Neural crest cell (in vitro differentiated cells): ENCODE measurements at places on chromosomes 12 and 14.

- no peak for DNase-seq
Measured at GRCh38 chr12:50230217-50230616, 53.1 kb downstream of the LIMA1 start.

DNA sequence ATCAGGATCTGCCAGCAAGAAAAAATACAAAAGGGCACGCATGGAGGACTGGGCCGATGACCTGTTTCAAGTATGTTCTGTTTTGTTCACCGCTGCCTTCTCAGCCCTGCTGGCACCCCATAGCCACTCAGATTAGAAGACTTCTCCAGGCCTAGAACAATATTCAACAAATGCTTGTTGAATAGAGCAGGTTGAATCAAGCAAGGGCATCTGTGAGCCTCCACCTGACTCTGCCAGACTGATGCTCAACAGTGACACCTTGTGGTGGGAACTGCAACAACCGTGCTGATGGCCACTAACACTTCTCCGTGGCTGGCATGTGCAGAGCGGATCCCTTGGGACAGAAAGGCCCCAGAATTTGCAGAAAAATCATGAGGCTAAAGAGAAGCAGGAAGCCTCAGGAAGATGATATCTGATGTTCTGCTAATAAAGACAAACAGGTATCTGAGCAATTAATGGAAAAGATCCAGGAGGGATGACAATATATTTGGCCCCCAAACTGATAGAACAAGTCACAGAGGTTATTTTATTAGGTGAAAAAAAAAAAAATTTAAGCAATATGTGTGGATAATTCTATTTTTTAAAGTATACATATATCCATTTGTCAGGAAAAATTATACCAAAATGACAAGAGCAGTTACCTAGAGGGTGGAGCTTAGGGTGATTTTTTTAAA lies 114.3 kb downstream of the KSR2 start:
- peak; percentile 75 for DNase-seq

GRCh38 chr12:47894068-47894467 lies 10.7 kb downstream of the VDR start:
- no peak for DNase-seq

DNA sequence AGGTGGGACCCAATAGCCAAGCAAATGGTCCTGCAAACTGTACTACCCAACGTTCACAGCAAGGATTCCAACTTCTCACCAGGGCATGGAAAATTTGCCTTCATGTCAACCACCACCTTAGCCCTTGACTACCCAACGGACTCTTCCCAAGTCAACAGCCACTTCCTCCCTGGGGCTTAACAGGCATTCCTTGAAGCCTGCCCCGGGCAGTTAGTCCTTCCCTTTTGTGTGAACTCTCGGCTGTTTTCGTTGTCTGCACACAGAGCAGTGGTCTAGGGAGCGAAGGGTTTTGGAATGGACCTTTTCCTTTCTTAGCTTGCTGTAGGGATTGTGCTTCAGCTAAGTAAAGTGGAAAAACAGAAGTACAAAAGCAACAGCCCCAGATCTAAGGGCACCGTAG lies 35.2 kb upstream of the TCL1B start:
- DNase-seq, result no peak

DNA sequence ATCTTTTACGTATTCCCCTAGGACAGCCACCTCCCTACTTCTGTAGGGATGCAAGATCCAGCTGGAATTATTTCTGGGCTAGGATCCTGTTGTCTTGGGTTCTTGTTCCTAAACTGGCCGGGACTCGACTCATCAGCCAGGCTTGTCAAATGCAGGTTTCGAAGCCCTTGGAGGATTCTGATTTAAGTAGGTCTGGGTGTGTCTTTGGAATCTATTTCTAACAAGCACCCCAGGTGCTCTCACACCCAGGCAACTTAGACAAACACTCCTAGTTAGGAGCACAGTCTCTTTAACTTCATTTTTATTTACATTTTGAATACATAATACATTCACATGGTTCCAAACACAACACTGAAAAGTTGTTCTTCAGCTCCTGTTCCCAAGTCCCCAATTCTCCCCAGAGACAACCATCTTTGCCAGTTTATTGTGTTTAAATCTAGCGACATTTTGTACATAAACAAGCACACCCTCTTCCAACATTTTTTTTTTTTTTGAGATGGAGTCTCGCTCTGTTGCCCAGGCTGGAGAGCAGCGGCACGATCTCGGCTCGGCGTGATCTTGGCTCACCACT lies 20.9 kb downstream of the MORN3 start:
- DNase-seq, result no peak

- no peak for DNase-seq
Measured at GRCh38 chr14:58272588-58273372, 25.6 kb upstream of the ARID4A start.

DNA sequence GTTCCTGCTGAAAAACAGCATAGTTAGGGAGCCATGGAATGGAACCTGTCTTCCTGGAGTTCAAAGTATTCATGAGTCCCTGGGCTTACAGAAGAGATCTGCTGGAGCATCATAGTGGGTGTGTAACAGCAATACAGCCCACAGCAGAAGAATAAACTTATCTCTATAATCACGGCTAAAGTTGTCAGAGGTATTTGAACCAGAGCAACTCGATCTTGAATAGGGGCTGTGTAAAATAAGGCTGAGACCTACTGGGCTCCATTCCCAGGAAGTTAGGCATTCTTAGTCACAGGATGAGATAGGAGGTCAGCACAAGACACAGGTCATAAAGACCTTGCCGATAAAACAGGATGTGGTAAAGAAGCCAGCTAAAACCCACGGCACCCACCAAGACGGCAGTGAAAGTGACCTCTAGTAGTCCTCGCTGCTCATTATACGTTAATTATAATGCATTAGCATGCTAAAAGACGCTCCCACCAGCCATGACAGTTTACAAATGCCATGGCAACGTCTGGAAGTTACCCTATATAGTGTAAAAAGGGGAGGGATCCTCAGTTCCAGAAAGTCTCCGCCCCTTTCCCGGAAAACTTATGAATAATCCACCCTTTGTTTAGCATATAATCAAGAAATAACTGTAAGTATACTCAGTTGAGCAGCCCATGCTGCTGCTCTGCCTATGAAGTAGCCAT lies 223.4 kb downstream of the PCNX1 start:
- DNase-seq, result no peak

GRCh38 chr12:101764051-101764792 lies 25.0 kb upstream of the SYCP3 start:
- DNase-seq, result no peak

GRCh38 chr12:6730169-6730568 lies 6.3 kb downstream of the COPS7A start:
- DNase-seq, result no peak

DNA sequence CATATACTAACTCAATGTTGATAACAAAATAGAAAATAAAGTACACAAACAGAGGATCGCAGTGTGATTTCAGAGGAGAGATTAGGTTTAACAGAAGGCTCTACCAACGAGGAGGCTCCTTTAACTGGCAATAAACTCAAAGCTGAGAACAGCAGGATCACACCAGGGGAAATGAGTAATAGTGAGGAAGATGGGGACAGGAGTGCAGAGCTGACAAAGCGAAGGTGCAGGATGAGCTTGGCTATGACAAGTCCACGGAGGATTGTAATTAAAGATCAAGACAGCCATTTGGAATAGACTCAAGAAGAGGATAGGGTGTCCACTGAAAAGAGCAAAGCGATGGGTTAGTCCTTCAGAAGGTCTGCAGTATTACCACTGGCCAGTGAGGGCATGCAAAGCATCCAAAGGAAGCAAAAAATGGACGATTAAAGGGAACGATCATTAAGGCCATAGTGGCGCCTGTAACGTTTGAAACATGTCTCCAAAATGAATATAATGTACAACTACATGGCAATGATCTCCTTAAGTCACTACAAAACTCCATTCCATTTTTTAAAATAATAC lies 85.3 kb downstream of the GRIN2B start:
- no peak for DNase-seq

DNA sequence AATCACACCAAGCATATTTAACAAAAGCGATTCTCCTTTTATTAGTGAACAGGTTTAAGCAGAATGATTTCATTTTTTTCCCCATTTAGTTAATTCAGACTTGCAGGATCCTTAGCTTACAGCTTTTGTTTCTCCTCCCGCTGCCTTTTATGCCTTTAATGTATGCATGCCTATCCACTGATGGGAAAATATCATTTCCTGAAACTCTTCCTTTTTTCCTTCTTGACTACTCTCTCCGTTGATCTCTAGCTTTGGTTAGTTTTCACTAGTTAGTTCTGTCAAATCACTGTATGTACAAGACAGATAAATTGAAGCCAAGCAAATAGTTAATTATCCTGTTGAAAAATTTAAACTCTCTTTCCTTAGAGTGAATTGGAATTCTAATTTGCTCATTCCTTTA lies 26.3 kb downstream of the NKX2-1 start:
- no peak for DNase-seq

DNA sequence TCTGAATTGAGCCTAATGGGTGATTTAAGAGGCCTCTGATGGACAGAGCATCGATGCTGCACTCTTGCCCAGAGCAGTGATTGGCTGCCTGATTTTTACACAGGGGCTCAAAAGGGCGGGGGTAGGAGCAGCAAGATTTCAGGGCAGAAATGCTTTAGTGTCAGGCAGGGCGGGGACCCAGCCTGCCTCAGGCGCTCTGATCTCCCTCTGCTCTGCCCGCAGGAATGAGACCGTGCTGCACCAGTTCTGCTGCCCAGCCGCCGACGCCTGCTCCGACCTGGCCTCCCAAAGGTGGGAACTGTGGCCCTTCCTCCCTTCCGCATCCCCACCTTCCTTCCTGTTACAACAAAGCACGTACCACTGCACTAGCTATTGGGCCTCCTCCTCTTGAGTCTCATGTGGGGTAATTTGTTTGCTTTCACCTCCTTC lies 32.4 kb downstream of the IQSEC3 start:
- DNase-seq, result no peak

DNA sequence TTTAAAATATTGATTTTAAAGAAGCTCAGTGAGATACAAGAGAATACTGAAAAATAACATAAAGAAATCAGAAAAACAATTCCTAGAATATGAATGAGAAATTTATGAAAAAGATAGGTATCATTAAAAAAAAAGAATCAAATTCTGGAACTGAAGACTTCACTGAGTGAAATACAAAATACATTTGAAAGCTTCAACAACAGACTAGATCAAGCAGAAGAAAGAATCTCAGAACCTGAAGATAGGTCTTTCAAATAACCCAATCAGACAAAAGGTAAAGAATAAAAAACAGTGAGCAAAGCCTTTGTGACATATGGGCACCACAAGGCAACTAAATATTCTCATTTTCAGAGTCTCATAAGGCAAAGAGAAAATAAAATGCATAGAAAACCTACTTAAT lies 29.4 kb downstream of the CEP83 start:
- DNase-seq, result no peak

- peak; percentile 23 for DNase-seq
Measured at GRCh38 chr12:14394317-14395073, 29.0 kb downstream of the ATF7IP start.

DNA sequence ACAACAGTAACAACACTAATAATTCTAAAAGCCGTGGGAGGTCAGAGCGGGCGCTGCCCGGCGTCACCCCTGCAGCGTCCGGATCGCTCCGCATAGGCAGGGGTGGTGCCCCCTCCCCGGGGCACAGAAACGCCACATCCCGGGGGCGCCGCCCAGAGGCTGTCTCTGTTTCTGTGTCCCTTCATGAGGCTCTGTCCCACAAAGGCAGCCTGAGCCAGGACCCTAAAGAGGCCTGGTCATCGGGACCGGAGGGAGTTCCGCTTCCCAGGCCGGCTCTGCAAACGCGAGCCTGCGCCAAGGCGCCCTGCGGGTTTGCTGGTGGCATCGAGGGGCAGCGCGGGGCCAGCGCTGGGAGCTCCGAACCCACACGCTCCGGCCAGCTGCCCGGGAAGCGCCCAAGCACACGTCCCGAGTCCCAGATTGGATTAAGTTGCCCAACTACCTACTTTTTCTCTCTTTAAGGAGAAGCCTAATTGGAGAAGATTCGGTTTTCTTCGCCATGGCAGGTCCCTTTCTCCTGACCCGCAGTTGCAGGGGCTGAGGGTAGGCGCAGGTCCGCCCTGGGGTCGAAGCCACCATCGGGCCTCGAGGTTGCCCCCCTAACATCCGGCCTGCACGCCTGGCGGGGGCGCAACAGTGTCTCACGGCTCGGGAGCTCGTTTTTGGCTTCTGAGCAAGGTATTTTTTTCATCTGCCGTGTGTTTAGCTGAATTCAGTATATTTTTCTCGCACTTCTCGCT lies 421.7 kb downstream of the VRK1 start:
- DNase-seq, result peak; percentile 43

DNA sequence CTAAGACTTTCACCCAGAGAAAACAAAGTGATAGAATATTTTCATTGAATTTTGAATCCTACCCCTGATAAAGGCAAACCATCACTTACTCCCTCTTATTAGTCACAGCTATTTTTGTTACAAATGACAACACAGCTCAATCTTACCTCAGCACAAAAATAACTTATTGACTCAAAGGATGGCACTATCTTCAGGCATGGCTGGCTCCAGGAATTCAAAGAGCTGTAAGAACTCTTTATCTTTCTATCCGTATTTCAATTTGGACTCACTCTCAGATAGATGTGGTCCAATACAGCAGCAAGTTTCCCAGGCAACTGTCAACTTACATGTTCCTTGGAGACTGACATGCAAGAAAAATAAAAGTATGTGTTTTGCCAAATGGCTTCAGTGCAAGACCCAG lies 709.4 kb upstream of the MDGA2 start:
- no peak for DNase-seq

DNA sequence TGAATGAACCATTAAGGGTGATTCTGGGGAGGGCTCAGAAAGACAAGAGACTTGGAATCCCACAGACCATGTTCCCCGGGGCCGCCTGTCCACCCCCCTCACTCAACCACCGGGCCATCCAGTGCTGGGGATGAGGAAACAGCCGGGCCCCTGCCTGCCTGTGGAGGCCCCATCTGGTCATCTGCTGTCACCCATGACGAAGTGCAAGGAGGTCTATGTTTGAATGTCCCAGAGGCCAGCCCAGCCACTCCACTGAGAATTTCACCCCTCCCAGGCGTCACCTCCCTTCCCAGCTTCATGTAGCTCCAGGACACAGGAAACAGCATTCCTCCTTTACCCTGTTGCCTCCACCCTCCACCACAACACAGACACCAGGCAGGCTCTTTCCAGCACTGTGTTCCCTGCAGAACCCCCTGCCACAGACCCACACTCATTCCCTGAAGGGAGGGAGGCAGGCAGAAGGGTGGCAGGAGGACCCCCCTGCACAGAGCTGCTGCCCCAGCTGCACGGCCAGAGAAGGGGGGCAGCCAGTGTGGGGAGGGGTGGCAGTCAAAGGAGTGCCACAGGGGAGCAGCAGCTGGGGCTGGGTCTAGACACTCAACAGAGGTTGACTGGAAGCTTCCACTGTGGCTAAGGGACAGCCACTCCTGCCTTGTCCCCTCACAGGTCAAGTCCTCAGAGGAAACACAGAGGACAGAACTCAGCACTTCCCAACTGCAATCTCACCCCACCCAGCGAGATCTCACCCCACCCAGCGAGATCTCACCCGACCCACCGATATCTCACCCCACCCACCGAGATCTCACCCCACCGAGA lies 50.3 kb upstream of the PPP2R5C start:
- DNase-seq, result no peak

- DNase-seq, result no peak
Measured at GRCh38 chr14:63632932-63633514, 8.6 kb downstream of the WDR89 start.

DNA sequence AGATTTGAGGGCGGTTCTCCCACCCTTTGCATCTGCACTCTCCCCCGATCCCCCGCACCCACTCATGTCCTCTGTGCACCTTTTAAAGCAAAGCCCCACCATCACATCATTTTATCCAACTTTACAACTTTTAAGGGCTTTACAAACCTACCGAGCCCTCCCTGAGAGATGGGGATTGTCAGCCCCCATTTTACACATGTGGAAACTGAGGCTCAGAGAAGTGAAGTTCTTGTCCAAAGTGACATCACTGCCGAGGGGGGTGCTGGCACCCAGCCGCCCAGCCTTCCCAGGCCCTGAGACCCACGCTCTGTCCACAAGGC lies 334.2 kb downstream of the MED13L start:
- no peak for DNase-seq
